SIG-M5 (cell line): ENCODE measurements at places on chromosomes 7 and 10.

- no peak for DNase-seq
Observed at GRCh38 chr7:3065724-3066143, 22.1 kb upstream of the CARD11 start.

DNA sequence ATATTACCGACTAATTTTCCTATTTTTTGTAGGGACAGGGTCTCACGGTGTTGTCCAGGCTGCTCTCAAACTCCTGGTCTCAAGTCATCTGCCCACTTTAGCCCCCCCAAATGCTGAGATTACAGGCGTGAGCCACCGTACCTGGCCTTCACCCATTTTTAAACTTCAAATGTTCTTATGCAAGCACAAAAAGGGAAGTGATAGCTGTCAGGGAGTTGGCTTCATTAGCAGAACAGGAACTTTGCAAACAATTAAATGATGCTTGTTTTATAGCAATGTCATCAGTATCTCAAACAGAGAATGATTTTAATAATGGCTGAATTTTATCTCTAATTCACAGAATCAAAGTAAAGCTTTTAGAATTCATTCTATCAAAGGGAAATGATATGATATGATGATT lies 49.8 kb upstream of the FAM171A1 start:
- DNase-seq, result no peak

DNA sequence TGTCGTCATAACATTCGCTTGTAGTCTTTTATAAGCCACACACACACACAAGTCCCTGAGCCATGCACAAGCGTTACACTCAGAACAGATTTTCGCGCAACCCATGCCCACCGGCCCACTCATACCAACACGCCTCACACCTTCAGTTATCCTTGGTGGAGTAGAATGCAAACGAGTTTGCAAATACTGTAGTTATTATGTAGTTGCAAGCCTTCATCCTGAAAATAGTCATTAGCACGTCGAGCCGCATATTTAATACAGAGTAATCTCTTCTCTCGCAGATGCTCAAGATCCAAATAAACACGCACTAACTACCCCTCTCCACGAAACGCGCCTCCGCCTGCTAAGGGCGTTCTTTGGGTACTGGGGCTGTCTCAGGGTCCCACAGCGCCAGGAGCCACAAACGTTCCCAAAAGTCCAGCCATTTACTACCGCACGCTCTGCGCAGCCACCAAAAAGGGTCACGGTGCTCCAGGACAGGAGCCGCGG lies 1.8 kb downstream of the NKX2-3 start:
- no peak for DNase-seq

DNA sequence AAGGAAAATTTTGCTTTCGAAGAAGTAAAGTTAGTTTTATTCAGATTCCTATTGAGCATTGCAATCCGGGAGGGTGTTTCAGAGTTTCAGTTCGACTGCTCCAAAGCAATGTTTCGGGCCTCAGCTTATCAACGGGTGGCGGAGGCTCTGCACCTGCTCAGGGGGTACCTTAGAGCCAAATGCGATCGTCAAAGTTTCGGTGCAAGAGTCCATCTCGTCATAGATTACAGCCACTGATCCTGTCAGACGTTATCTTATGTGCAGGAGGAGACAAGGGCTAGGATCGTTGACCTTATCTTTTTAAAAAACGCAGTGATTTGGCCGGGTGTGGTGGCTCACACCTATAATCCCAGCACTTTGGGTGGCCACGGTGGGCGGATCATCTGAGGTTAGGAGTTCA lies 3.8 kb upstream of the COX19 start:
- no peak for DNase-seq

DNA sequence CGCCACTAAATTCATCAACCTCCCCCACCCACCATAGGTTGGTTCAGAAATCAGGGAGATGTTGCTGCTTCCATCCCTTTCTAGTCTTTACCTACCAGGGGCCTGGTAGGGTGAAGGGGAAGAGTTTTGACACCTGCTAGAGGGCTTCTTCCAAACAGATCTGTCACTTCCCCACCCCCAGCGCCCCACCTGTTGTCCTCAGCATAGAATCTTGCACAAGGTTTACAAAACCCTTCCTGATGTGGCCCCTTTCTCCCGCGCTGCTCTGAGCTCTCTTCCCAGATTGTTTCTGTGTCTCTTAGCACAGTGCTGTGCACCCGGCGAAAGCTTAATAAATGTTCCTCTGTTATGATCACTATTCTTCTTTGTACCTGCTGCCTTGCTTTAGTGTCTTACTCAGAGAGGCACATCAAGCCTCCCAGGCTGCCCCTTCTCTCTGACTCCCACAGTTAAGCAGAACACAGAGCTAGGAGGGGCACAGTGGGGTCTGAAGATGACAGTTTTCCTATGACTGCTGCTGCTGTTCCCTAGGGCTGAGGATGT lies 11.2 kb upstream of the C10orf95 start:
- DNase-seq, result no peak

DNA sequence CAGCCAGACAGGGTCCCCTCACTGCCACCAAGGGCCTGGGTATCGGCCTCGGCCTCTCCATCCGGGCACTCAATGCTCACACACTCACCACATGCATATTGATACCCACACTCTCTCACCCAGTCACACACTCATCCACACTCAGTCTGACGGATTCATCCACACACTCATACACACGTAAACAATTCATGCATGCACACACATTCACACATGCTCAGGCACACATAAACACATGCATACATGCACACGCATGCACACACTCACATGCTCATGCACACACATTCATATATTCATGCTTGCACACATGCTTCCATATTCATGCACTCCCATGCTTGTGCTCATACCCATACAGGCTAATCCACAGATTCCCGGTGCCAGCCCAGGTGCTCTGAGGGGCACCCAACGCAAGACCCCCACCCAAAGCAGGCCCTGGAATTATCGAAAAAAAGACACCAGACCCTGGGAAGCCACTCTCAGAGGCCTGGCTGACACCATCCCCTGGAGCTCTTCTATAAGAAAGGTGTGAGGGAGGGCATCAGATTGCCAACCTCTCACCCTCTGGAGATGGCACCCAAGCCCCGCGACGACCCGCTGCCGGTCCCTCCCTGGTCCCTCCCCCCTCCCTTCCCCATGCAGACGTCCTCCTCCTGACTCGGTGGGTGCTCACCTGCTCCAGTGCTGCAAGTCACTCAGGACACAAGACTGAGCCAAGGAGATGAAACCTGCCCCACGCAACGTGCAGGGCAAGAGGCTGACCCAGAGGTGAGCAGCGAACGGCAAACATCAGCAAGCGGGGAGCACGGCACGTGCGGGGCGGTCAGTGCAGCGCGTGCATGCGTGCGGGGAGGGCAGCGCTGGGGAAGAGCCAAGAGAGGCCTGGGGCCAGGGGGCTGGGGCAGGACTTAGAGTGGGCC lies 15.2 kb downstream of the STK32C start:
- DNase-seq, result no peak

GRCh38 chr10:86188796-86189558 lies 177.6 kb downstream of the GRID1 start:
- no peak for DNase-seq

- DNase-seq, result no peak
Observed at GRCh38 chr7:97733276-97734161, 1.6 kb downstream of the TAC1 start.

DNA sequence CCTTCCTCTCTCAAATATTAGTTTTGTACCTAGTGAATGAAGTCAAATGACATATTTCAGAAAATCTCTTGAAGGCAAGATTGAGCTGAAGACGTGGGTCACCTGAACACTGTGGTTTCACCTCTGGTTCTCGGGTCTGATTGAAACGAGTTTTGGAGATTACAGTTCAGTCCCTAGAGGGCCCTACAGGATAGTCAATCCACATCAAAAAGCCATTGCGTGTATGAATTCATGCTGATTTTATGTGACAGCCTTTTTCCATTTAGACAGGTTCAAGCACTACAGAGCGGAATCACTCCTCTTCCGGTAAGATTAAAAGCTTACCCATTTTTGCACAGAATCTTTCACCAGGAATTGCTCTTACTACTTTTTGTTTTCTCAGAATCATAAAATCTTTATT lies 62.2 kb downstream of the VIM start:
- DNase-seq, result no peak

- DNase-seq, result no peak
Observed at GRCh38 chr7:139702313-139702731, 75.5 kb downstream of the HIPK2 start.

DNA sequence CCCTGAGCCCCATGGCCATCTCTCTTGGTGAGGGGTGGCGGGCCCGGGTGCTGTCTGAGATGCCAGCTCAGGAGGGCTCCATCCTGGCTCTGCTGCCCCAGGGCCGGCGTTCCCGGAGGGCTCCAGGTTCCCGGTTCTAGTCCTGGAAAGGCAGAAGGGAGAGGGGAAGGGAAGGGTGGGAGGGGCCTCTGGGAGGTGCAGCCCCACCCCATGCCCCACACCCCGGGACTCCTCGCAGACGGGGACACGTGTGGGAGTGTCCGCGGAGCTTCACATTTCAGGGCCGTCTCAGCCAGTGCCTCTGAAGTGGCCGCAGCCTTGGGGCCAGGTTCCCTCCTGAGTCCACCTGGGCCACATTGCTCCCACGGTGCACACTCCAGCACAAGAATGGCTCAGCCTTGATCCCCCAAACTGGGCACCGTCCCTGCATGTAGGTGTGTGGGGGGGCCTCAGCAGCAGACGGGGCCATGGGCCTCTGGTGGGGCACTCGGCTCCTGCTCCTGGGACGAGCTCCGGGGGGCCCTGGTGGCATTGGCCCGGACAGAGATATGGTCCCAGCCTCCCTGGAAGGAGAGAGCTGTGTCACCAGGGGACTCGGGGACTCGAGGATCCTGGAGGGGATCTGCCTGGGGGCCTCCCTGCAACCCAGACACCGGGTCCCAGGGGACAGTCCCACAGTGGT lies 5.8 kb downstream of the BHLHA15 start:
- no peak for DNase-seq

DNA sequence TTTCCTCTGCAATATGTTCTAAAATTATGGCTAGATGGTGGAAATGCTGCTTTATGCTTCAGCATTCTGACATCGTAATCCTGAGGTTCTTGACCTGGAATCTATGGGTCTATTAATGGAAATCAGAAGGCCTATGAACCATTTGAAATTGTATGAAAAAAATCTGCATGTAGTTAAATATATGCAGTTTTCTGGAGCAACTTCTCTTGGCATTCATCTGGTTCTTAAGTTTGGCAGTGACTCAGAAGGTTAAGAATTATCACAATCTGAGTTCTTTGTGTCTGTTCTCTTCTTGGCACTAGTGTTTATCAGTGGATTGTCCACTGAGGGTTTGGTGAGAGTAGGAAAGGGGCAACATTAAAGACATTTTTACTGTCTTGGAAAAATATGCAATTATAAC lies 71.1 kb upstream of the FZD1 start:
- no peak for DNase-seq

DNA sequence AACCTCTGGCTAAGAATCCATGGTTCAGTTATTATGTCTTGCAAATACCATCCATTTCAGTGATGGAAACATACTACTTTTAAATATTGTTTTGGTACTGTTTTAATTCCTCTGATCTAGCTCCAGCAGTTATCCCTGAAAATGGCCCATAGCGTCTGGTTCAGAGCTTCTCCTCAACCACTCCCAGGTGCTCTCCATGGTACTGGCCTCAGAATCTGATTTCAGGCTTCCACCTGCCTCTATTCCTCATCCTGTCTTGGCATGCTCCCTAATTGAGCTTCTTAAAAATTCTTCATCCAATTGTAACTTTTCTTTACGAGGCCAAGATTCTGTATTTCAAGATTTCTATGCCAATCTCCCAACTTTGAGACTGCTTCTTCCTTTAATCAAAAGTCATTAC lies 236.3 kb downstream of the HTR7 start:
- DNase-seq, result no peak

GRCh38 chr7:1843271-1843861 lies 173.3 kb downstream of the ELFN1 start:
- DNase-seq, result peak; percentile 48

DNA sequence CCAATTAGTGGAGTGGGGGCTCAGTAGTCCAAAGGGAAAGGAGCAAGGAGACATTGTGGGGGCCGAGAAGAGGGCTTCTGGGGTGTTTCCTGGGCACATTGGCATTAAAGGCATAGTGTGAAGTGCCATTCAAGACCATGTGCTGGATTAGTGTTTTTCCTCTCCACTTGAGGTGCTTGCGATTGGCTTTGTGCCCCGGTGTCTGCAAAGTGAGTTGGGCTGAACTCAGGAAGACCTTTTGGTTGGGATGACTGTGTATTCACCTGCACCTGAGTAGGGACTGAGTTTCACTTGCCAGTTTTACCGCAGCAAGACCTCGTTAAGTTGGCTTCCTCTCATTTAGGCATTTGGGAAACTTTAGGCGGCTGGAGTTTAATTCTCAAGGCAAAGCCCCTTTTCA lies 73.0 kb downstream of the TCF7L2 start:
- DNase-seq, result no peak

DNA sequence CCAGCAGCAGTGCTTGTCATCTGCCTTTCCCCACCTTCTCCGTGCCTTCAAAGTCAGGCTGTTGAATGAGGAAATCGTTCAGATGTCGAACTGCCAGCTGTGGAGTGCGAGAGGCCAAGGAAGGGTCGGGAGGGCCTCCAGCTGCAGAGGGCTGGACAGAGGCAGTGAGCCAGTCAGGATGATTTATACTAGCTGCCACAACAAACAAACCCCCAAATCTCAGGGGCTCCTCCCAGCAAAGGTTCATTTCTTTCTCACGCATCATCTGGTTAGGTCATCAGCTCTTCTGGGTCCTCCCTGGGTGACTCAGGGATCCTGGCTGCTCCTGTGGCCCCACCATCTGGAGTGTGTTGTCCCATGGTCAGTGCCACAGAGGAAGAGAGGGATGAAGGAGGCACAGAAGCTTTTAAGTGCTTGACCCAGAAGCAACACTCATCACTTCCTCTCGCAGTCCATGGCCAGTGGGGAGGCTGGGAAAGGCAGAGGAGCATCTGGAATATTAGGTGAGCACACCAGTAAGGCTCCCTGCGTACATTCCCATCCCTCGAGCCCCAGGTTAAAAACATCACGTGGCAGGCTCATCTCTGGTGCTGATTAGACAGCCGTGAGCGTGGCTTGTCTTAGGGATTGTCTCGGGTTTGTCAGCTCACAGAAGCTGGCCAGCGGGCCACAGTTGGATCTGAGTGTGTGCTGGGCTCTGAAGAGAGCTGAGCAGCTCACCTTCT lies 140.7 kb downstream of the RGS10 start:
- no peak for DNase-seq

- no peak for DNase-seq
Observed at GRCh38 chr7:42492920-42493319, 255.9 kb upstream of the GLI3 start.
